ENCODE measurements at places on chromosomes 16 and 17.

GRCh38 chr17:11935734-11936406, 61.4 kb downstream of the ZNF18 start:
- DNase-seq: peak; percentile 37

GRCh38 chr17:11899537-11899942, 97.7 kb downstream of the ZNF18 start:
- DNase-seq: no peak

DNA sequence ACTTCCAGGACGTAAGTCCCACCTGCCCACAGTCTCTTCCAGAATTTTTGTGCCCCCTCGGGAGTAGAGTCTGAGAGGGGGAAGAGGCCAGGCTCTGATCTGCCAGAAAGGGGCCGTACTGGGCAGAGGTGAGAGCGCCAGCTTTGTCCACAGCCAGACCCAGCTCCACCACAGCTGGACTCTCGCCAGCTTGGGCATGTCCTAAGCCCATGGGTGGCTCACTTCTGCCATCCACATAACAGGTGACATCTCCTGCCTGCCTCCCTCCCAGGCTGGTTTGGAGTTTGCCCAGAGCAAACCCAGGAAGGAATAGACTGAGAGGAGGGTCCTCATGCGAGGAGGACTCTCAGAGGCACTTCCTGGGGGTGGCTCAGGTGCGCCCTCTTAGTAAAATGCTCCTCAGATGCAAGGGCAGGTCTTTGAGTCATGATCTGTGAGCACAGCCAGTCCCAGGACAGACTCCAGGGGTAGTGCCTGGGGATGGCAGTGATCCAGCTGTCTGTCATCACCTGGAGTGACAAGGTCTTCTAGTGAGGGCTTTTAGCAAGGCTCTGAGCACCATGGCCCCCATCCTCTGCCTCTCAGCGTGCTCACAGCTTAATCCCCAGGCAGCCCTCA, 89.2 kb downstream of the AMFR start:
- DNase-seq: no peak

GRCh38 chr17:40530531-40530994, 29.1 kb upstream of the TNS4 start:
- no peak for DNase-seq

- DNase-seq: no peak
These were observed 137.5 kb downstream of the CCDC182 start for GRCh38 chr17:57607553-57608120.

GRCh38 chr16:63241497-63242028, 1205.3 kb upstream of the CDH8 start:
- DNase-seq: no peak

- no peak for DNase-seq
These were observed 364 bp upstream of the CETP start for GRCh38 chr16:56961386-56961785.

- no peak for DNase-seq
These were observed 75.9 kb upstream of the RNU2-1 start for GRCh38 chr17:43309505-43310332.

- DNase-seq: no peak
These were observed 39.8 kb downstream of the TMEM11 start for GRCh38 chr17:21174186-21174585.

GRCh38 chr17:80126449-80126715, 20.5 kb downstream of the EIF4A3 start:
- no peak for DNase-seq

GRCh38 chr17:59437791-59438281, 106.4 kb downstream of the YPEL2 start:
- DNase-seq: no peak

GRCh38 chr16:8920645-8921346, 38.6 kb downstream of the LITAFD start:
- DNase-seq: no peak

- DNase-seq: peak; percentile 42
These were observed 289.1 kb downstream of the CA10 start for GRCh38 chr17:51869387-51869786.

DNA sequence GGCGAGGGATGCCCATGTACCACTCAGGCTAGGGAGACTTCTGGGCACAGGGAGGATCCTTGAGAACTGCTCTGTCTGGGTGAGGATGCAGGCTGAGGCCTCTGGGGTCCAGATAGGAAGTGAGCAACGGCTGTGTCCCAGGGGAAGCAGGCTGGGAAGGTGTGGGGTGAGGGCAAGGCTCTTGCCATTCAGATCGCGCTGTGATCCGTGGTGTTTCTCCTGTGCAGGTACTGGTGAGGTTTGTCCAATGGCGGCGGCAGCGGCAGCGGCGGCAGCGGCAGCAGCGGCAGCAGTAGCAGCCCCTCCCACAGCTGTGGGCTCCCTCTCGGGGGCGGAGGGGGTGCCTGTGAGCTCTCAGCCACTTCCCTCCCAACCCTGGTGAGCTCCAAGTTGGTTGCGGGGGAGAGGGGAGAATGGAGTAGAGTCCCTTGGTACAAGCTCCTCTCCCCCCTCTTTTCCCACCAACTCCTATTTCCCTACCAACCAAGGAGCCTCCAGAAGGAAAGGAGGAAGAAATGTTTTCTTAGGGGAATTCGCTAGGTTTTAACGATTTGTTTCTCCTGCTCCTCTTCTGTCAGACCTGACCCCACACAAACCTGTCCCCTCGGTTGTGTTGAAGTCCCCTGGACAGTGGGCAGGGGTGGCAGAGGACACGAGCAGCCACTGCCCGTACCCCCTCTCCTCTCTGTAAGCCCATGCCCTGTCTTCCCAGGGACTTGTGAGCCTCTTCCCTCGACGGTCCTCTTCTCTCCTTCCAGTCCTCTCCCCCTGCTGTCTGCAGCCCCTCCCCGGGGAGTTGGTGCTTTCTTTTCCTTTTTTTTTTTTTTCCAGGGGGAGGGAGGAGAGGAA, 1.9 kb upstream of the PRRT2 start:
- peak; percentile 21 for DNase-seq

DNA sequence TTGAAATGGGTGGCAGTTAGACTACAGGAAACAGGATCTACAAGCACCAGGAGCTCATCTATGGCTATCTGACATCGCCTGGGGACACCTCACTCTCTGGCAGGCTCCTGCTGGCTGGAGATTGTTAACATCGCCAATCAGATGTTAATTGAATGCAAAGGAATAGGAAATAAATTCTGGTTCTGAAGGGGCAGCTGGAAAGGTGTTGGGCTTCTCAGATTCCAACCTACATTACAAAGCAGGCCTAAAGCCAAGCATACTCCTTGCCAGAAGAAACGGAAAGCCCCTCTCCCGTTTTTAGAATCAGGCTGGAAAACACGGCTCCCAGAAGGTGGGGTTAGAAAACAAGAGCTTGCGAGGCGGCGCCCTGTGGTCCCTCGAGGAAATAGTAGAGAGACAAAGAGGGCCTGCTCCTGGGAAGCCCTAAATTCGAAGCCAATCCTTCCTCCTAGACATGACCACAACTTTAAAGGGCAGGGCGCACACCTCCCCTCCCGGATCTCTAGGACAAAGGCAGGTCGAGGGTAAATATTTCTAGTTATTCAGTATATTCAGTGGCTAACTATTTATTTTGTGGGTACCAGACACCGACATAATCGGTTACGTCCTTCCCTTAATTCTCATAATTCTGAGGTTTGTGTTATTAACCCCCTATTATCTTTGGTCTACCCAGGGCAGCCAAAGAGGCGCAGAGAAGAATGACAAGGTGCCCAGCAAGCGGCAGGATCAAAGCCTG, 763 bp upstream of the TOM1L1 start:
- peak; percentile 60 for DNase-seq

- DNase-seq: no peak
These were observed 22.0 kb downstream of the STX8 start for GRCh38 chr17:9553596-9553995.

DNA sequence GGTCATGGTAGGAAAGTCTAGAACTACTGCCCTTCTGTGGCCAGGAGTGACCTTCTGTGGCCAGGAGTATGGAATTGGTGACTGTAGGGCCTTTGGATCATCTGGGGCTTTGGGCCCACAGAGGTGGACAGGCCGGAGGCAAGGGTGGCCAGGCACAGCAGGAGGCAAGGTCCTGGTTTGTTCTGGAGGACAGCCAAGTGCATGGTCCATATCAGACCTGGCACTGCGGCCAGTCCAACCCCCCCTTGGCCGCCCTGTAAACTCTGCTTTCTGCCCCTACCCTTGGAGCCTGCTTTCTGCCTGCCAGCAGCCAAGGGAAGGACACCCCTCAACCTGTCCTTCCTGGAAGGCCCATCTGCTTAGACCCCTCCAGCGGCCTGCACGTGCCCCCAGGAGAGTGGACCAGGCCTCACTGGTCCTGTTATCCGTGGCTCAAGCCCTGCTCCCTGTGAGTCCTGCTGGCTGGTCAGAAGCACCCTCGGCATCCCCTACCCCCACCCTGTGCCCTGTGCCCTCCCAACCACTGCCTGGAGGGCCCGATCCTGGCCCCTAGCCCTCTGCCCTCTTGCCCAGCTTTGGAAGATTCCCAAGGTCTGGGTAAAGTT, 2.3 kb upstream of the DCXR start:
- no peak for DNase-seq

GRCh38 chr17:67290244-67290643, 45.2 kb upstream of the HELZ start:
- no peak for DNase-seq
